ENCODE measurements at places on chromosomes 6 and 20. TPM values are rescaled to one million over a fixed set of nuclear protein-coding genes. Genes with fewer than 3 reads are reported as not detected.
A peak's percentile ranks its signal among the peaks of the same experiment; 100 is the strongest.

DNA sequence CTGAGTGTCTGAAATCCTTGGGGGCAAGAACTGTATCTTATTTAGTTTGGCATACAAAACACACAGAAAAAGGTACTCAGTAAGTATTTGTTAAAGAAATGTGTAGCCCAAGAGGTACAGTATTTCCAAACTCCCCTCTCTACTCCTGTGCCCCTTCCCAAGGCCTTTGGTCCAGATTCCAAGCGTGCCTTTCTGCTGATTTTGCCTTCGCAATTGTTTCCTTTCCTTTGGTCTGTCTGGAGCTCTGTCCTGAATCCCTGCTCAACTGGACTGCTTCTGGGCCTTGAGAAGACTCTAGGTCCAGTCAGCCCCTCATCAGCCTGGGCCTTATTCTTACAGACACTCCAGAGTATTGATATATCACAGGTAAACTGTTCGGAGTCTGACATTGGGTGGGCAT, 122.2 kb upstream of the SYNCRIP start:
- H3K4me3 ChIP-seq, result no peak overlapping the region
- no peak for DNase-seq
- H3K4me1 ChIP-seq, result no peaks in the 10 kb centered on the region
- H3K27me3 ChIP-seq, result peaks cover 6% of the 10 kb centered on the region

GRCh38 chr6:111201244-111201554, 113.9 kb downstream of the SLC16A10 start:
- no peak overlapping the region for H3K4me3 ChIP-seq
- H3K27me3 ChIP-seq, result no peaks in the 10 kb centered on the region
- DNase-seq, result no peak
- H3K4me1 ChIP-seq, result peaks cover 23% of the 10 kb centered on the region
- no peaks in the 10 kb centered on the region for H3K36me3 ChIP-seq

DNA sequence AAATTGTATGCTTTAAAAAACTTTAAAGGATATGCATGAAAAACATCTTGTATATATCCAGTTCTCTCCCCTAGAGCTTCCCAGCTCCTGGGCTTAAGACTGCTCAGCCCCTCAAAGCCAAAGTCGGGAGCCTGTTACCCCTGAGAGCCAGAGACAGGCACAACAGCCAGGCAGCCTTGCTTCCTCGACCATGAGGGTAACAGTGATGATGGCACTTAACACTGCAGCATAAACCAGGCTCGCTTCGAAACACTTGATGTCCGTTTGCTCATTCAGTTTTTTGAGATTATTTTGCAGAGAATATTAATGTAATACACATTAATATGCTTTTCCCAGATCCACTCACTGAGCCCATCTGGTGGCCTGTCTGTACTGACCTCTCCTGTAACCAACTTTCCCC, 47.2 kb downstream of the RPP40 start:
- no peaks in the 10 kb centered on the region for H3K4me1 ChIP-seq
- peaks cover 10% of the 10 kb centered on the region for H3K36me3 ChIP-seq
- H3K4me3 ChIP-seq, result no peak overlapping the region
- DNase-seq, result no peak
- H3K27me3 ChIP-seq, result peaks cover 8% of the 10 kb centered on the region

DNA sequence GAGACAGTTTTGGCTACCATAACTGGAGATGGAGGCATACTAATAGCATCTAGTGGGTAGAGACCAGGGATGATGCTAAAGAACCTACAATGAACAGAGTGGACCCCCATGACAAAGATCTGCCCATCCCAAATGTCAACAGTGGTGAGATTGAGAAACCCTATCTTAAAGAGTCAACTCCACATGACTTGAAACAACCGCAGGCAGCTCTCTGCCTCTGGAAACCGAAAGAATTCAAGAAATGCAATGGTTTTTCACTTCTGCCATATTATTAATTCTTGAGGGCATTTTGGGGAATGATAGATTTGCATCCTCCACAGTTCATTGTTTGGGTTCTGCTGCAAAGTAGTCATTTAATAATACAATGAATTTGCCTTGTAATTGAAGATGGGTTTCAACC, 463.4 kb downstream of the MAFB start:
- no peak overlapping the region for H3K4me3 ChIP-seq
- no peak for DNase-seq
- no peaks in the 10 kb centered on the region for H3K4me1 ChIP-seq
- H3K27ac ChIP-seq, result no peak overlapping the region
- no peaks in the 10 kb centered on the region for H3K27me3 ChIP-seq

DNA sequence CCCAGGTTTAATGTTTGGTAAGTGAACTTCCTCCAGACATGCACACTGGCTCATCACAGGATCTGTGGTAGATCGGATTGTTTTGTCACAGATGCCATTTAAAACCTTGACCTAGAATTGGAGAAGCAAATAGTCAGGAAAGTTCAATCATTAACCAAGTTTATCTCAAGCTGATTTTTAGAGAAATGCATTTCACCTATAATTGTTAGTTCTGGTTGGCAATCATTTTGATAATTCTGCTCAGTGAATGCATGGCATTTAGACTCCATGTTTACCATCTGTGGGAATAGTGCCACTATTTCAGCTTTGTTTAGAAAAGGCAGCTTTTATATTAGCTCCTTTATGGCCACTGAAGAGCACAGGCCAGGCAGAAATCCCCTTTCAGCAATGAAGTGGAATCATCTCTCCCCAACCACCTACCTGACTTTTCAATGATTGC, 73.9 kb upstream of the IPCEF1 start:
- no peaks in the 10 kb centered on the region for H3K27me3 ChIP-seq
- H3K27ac ChIP-seq, result no peak overlapping the region
- no peak overlapping the region for H3K4me3 ChIP-seq
- no peaks in the 10 kb centered on the region for H3K36me3 ChIP-seq
- H3K4me1 ChIP-seq, result no peaks in the 10 kb centered on the region
- no peak for DNase-seq

Gene SCRT2
- not detected for total RNA-seq

Gene ECT2L
- total RNA-seq, result not detected

DNA sequence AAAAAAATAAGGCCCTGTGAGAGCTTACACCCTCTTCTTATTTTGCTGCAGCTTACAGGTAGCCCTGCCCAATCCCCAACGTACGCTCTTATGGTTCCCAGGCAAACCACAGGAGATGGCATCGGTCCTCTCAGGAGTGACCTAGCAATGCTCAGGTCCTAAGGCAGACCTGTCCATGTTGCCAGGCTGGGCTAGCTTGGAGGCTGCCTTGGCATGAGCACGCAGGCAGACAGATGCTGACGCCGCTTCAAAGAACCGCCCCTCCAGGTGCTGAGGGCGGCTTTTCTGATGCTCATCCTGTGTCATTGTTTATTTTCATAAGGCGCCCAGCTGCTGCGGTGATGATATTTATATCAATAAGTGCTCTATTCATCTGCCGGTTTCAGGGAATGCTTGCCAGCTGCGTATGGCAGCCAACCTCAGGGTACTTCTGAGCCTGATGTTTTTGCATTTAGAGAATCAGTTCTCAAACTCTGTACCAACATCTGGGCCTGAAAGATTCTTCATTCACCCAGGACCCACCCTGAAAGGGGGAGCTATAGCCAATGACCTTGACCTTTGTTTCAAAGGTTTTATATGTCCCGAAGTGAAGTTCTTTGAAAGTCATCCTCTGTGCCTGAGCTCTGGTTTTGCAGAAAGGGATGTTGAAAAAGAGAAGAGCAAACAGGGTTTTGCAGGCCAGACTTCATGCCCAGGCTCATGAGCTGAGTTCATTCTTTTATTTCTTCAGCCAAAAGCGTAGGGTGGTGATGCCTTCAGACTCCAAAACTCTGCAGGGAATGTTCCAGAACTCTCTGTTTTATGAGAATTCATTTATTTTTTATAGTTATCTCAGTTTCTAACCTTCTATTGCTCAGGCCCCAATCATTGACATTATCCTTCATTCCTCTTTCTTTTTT, 475.6 kb upstream of the CHD6 start:
- H3K27me3 ChIP-seq, result no peaks in the 10 kb centered on the region
- no peak overlapping the region for H3K27ac ChIP-seq
- H3K36me3 ChIP-seq, result no peaks in the 10 kb centered on the region
- no peak for DNase-seq
- H3K4me1 ChIP-seq, result no peaks in the 10 kb centered on the region
- H3K4me3 ChIP-seq, result no peak overlapping the region

GRCh38 chr20:63000958-63001357, 5.8 kb downstream of the BHLHE23 start:
- H3K4me1 ChIP-seq, result peaks cover 18% of the 10 kb centered on the region
- no peak for DNase-seq
- no peak overlapping the region for H3K27ac ChIP-seq
- H3K36me3 ChIP-seq, result peaks cover 4% of the 10 kb centered on the region

DNA sequence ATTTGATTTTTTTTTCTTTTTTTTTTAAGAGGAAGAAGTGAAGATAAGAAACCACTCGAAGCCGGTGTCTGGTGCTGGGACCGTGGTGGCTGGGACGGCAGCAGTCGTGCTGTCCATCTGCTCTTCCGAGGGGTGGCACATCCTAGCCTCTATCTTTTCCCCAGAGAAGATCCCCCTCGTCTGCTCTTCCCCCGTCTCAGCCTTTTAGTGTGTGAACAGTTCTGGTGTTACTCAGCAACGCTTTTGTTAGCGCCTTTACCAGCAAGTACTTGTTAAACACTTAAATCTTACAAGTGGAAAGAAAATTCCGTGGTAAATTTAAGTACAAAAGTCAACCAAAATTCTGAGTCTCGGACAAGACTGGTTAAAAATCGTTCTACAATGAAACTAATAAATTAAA, 90.1 kb downstream of the RSPH3 start:
- H3K4me1 ChIP-seq, result peaks cover 30% of the 10 kb centered on the region
- H3K4me3 ChIP-seq, result no peak overlapping the region
- no peak for DNase-seq
- peaks cover 7% of the 10 kb centered on the region for H3K36me3 ChIP-seq

DNA sequence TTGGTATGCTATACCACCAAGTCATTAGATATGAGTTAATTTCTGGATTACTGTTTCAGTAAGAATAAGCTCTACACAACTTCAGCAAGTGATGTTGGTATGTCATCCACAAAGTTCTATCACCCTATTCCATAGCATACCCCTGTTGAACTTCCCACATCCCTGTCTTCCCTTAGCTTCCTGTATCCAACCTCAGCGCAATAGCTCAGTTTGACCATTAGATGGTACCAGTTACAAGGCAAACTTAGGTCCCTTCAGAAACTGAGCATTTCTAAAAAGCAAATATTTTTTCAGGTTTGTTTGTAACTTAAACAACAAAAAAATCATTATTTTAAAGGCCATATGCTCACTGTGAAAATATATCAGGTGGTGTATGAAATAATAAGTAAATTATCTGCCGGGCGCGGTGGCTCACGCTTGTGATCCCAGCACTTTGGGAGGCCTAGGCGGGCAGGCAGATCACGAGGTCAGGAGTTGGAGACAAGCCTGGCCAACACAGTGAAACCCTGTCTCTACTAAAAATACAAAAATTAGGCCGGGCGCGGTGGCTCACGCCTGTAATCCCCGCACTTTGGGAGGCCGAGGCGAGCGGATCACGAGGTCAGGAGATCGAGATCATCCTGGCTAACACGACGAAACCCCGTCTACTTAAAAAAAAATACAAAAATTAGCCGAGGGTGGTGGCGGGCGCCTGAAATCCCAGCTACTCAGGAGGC, 8.8 kb upstream of the MOG start:
- no peak overlapping the region for H3K4me3 ChIP-seq
- no peaks in the 10 kb centered on the region for H3K36me3 ChIP-seq
- H3K27ac ChIP-seq, result no peak overlapping the region
- H3K27me3 ChIP-seq, result peaks cover 2% of the 10 kb centered on the region
- H3K4me1 ChIP-seq, result peaks cover 14% of the 10 kb centered on the region
- no peak for DNase-seq

Gene BTNL2
- not detected for total RNA-seq

DNA sequence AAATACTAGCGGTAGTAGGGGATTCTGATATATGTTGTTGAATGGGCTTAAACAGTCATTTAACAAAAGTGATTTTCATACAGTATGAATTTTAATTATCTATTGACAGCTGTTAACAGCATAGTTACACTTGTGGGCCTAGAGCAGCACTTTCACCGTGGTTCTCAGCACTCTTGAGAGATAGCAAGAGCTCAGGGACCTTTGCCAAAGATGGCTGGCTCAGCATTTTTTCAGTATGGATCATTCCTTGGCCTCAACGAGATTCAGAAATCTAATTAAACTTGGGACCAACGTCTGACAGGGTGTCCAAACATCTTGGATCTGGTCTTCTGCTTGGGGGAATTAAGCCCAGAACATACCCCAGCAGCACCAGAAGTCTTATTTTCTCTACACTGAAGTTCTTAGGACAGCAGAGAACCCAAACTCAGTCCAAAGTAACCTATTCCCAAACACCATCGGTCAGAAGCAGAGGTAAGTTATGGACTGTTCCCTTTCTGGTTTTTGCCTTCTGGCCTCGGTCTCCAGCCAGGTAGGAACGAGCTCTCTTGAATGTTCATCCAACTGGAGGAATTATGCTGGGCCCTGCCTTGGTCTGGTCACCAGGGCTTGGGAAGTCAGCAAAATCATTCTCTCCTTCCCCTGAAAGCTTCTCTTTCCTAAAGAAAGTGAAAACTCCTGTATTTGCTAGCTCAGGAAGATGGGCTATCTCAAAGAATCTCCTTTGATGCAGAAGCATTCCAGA, 25.7 kb downstream of the PRPH2 start:
- no peak overlapping the region for H3K4me3 ChIP-seq
- no peak overlapping the region for H3K27ac ChIP-seq
- H3K36me3 ChIP-seq, result peaks cover 23% of the 10 kb centered on the region
- peaks cover 34% of the 10 kb centered on the region for H3K4me1 ChIP-seq

- H3K4me3 ChIP-seq, result no peak overlapping the region
- DNase-seq, result no peak
- peaks cover 73% of the 10 kb centered on the region for H3K4me1 ChIP-seq
- H3K27ac ChIP-seq, result peak overlapping the region; percentile 74
Measured at GRCh38 chr6:85402922-85403321, 47.0 kb upstream of the NT5E start.

Gene SYCP2L
- total RNA-seq, result not detected

Gene TCP11
- not detected for total RNA-seq
